ENCODE measurements at places on chromosomes 12 and 14.

- no peak for DNase-seq
These were observed 2.5 kb downstream of the FUT8 start for GRCh38 chr14:65414961-65415589.

DNA sequence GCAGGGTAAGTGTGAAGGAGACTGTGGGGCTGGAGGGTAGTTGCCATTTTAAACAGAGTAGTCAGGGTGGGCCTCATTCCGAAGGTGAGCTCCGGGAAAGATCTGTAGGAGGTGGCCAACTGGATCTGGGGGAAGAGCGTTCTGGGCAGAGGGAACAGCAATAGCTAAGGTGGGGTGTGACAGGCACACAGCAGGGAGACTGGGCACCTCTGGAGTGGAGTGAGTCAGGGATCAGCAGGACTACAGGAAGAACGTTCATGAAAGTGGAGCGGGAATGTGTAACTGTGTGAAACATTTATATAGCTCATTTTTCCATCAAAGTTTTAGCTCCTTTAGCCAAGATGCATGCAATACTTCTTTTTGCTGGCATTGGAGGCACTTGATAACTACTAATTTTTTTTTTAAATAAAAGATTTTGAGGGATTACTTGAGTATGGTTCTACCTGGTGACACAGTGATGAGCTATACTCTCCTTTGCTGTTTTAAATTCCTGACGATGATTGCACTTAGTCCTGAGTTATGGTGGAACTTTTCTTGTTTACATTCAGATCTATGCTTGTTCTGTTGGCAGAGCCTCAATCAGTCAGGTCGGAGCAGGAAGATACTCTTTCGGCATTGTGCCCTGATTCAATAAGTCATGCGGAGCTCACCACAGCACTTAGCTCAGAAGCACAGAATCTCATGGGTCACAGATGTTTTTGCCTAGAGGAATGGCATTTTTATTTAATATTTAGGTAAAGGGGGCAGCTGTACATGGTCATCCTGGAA is 106.4 kb downstream of the WIF1 start:
- DNase-seq = no peak

GRCh38 chr14:46819117-46819516 is 167.5 kb upstream of the RPL10L start:
- no peak for DNase-seq

DNA sequence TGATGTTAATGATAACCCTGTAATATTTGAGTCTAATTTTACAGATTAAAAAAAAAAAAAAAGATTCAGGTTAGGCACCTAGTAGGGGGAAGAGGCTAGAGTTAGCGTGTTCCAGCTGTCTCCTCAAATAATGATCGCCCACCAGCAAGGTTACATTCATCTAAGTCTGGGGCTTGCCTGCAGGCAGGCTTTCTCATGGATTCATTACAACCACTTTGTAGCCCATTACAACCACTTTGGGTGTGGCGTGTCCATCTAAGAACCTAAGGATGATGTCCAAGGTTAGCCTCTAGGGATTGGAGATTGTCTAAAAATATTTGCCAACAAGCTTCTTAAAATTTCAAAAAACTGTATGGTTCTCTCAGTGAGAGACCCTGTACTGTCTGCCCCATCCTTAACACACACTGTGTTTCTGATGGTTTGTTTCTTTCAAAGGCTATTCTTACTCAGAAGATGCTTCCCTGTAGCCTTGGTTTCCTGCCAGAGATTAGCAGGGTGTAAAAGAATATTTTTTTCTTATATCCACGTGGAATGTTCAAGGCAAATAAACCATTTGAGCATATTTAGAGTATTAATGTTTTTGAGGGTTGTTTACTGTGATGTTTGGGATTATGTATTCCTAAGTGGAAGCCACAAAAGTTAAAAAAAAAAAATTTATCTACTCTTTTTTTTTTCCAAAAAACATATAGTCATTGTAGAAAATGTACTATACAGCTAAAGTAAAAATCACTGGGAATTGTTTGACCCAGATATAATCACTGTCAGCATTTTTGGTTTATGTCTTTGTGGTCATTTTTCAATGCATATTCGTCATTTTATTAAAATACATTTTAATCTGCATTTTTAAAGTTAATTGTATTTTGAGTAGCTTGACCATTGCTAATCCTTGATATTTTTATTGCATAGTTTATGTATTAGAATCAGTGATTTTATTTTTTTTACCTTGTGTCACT is 1.7 kb downstream of the DYNC1H1 start:
- no peak for DNase-seq

DNA sequence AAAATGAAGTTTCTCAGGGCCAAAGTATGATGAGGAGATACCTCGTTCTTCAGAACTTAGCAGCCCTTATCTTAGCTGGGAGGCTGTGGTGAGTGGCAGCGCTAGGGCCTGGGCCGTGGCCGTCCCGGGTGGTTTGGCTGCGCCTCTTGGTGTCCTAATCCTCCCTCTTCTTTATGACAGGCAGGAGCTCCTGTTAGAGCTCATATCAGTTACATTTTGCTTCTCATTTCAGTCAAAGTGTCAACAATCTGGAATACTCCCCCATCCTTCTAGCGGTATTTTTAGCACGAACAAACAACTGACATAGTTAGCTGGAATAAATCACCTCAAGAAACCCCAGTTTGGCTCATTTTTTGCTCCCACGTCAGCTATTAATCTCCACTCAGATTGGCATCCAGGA is 188.8 kb downstream of the TTC7B start:
- no peak for DNase-seq

- DNase-seq = no peak
These were observed 126.1 kb downstream of the KCNK10 start for GRCh38 chr14:88196925-88197324.

DNA sequence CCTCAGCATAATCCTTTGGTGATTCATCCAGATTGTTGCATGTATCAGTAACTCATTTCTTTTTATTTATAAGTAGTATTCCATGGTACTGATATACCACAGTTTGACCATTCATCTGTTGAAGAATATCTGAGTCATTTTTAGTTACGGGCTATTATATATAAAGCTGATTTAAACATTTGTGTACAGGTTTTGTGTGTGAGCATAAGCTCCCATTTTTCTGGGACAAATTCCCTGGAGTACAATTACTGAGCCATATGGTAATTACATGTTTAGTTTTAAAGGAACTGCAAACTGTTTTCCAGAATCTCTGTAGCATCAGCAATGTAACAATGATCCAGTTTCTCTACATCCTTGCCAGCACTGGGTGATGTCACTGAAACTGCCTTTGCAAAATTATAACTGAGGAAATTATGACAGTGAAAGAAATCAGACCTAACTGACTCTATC is 236.2 kb upstream of the KRR1 start:
- no peak for DNase-seq

DNA sequence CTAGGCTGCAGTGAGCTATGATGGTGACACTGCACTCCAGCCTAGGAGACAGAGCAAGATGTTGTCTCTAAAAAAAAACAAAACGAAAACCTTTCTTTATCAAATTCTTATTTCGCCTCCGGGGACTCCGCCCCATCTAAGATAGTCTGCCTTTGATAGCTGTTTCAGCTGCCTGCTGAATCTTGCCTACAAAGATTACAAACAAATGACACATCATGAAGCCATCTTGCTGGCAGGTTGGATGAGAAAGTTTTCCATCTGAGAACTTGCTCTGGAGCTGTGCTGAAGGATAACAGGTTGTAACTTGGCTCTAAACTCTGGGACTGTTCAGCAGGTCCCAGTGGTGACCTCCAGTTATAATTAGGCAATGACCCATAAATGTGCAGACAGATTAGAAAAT is 41.8 kb upstream of the AEBP2 start:
- no peak for DNase-seq

- DNase-seq = no peak
These were observed 128.3 kb downstream of the AKAP6 start for GRCh38 chr14:32457213-32457920.

GRCh38 chr12:50013361-50014147 is 11.7 kb downstream of the RACGAP1 start:
- DNase-seq = no peak

DNA sequence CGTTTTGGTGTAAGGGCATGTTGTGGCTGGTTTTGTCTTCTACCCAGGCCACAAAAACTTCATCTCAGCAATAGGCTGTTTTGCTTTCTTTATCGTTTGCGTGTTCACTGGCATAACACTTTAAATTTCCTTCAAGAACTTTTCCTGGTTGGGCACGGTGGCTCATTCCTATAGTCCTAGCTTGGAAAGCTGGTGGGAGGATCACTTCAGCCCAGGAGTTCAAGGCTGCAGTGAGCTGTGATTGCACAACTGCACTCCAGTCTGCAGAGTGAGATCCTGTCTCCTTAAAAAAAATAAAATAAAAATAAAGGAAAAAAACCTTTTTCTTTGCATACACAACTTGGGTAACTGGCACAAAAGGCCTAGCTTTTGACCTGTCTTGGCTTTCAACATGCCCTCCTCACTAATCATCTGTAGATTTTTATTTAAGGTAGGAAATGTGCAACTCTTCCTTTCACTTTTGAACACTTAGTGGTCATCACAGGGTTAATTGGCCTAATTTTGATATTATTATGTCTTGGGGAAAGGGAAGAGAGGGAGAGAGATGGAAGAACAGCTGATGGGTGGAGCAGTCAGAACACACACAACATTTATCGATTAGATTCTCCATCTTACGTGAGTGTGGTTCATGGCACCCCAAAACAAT is 78.9 kb upstream of the PSMA6 start:
- DNase-seq = no peak

GRCh38 chr12:127239781-127240180 is 1027.2 kb upstream of the TMEM132C start:
- no peak for DNase-seq

GRCh38 chr12:45601888-45602287 is 127.6 kb upstream of the ARID2 start:
- no peak for DNase-seq

DNA sequence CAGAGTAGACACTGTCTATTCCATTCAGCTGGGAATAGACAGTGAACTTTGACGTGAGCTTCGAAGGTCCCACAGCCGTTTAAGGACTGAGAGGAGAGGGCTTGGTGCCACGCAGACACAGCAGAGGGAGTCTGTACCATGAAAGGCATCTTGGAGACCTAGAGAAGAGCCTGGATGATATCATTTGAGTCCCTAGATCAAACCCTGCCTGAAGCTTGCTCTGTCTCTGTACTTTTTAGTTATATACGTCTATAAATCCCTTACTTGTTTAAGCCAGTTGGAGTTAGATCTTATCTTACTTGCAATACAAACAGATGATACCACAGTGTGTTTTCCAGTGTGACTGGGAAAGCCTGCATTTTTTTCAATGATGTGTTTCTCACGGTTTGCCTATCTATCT is 128.9 kb upstream of the RTL1 start:
- DNase-seq = no peak

- no peak for DNase-seq
These were observed 210.7 kb downstream of the PPM1H start for GRCh38 chr12:62724285-62724684.

GRCh38 chr14:49017447-49017846 is 568.7 kb downstream of the RPS29 start:
- DNase-seq = no peak

Data from GM19239 (cell line).